ENCODE measurements at places on chromosomes 1 and 21.
A peak's percentile ranks its signal among the peaks of the same experiment; 100 is the strongest.

- peak; percentile 25 for DNase-seq
Measured at GRCh38 chr1:211135342-211135950, 1.5 kb upstream of the KCNH1 start.

GRCh38 chr1:107430540-107431228, 289.8 kb downstream of the NTNG1 start:
- peak; percentile 64 for DNase-seq

GRCh38 chr1:223748405-223748772, 36.0 kb downstream of the CAPN2 start:
- no peak for DNase-seq

DNA sequence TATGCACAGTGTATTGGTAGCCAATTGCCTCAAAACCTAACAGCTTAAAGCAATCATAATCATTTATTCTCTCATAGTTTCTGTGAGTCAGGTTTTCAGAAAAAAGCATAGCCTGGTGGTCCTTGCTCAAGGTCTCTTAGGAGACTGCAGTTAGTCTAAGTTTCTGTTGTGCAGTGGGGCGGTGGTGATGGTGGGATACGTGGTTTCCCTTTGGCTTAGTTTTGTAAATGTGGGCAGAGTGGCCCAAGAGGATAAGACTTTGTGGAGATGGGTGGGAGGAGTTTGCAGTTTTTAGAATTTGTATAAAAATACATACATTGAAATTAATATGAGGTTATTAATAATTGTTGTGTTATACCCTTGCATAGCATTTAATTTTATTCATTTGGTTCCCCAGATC, 68.6 kb downstream of the NOS1AP start:
- DNase-seq = no peak
